ENCODE measurements at places on chromosomes 1 and 21.

DNA sequence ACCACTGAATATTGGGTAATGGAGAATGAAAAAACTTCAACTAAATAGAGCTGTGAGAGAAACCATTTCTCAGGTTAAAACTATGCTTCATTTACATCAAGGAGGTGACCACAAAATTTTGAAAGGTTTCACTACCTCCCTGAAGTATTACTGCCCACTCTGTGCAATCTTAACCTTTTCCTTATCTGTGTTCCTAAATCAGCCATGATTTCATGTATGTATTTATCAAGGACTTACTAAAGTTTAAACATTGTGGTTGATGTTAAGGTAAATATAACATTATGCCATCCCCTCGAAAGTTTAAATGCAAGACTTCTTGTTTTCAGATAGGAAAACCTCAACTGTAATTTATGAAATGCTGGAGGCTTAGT, 84.4 kb downstream of the CLEC20A start:
- no peak for DNase-seq

DNA sequence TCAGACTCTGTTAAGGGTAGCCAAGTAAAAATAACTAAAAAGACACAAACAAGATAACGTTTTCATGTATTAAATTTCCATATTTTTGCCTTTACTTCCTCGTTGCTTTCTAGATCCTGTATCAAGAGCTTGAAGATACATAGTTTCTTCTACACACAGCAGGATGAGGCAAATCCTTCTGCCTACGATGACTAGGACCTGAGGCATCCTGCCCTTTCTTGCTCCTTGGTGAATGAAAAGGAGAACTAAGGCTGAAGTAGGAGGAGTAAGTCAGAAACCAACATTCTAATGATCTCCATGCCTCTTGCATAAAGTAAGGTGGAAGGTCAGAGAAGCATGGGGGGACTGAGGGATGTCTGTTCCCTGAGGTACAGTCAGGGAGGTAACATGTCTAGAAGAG, 102.6 kb downstream of the GPATCH2 start:
- DNase-seq = no peak

DNA sequence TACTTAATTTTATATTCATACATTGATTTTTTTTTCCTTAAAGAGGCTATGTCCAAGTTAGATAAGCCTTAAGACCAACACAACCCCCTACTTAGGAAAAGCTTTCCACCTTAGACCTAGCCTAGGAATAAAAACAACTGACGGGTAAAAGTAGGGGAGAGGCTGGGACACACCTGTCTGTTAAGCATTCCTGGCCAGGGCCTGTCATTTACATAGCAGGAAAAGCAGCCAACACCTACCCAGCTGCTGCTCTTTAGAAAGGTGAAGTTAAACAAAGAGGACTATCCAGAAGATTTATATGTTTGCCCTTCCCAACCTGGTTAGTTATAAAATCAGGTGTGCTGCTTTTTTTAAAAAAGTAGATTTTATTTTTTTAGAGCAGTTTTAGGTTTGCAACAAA, 29.1 kb upstream of the SAMD13 start:
- DNase-seq = no peak

- no peak for DNase-seq
These were observed 81.4 kb upstream of the BACE2 start for GRCh38 chr21:41086569-41086968.

- DNase-seq = no peak
These were observed 131.6 kb downstream of the RRAGC start for GRCh38 chr1:38727684-38728584.

DNA sequence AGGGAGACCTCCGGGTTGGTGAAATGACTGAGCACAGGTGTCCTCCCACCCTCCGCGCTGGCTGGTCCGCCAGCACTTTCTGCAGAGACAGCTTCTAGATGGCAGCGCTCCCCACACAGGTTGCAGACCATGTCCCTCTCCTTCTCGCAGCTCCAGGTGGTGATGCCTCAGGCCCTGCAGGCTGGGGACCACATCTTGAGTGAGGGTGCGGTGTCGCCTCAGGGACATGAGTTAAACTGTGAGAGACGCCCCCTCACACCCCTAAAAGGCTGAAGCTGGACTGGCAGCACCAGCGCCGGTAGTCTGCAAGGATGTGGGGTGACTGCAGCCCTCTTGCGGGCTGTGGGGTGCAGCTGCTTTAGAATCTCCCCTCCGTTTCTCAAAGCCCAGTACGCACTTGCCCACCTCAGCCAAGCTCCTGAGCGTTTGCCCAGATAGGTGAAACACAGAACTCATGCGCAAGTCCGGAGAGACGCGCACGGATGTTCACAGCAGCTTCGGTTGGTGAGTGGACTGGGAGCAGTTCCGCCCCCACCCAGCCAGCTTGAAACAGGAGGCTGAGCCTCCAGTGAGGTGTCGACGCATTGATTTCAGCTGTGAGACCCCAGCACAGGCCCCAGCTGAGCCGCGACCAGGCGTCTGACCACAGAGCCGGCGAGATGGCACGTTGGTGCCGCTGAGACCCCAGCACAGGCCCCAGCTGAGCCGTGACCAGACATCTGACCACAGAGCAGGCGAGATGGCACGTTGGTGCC, 28.6 kb downstream of the COL6A1 start:
- no peak for DNase-seq

- no peak for DNase-seq
These were observed 10.7 kb downstream of the DHRS3 start for GRCh38 chr1:12607263-12607662.
